Activated CD8-positive, alpha-beta memory T cell treated with anti-CD3 and anti-CD28 coated beads for 48 hours (primary cell): ENCODE measurements at places on chromosomes 5 and 9.
A peak's percentile ranks its signal among the peaks of the same experiment; 100 is the strongest.

DNA sequence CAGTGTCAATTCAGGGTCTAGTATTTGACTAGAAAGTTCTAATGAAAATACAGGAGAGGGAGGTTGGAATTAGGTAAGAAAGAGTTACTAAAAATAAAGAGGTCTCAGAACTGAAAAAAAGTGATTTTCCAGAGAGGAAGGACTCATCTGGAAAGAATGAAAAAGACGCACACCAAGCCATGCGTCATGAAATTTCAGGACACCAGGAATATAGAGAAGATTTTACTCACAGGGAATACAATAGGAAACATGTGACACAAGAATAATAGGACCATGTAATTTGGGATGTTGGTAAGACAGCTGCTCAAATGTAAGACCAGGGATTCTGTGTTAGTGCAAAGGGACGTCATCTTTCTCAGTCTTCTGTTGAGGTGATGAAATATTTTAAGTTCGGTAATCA is 224.7 kb downstream of the GDNF start:
- DNase-seq = no peak

DNA sequence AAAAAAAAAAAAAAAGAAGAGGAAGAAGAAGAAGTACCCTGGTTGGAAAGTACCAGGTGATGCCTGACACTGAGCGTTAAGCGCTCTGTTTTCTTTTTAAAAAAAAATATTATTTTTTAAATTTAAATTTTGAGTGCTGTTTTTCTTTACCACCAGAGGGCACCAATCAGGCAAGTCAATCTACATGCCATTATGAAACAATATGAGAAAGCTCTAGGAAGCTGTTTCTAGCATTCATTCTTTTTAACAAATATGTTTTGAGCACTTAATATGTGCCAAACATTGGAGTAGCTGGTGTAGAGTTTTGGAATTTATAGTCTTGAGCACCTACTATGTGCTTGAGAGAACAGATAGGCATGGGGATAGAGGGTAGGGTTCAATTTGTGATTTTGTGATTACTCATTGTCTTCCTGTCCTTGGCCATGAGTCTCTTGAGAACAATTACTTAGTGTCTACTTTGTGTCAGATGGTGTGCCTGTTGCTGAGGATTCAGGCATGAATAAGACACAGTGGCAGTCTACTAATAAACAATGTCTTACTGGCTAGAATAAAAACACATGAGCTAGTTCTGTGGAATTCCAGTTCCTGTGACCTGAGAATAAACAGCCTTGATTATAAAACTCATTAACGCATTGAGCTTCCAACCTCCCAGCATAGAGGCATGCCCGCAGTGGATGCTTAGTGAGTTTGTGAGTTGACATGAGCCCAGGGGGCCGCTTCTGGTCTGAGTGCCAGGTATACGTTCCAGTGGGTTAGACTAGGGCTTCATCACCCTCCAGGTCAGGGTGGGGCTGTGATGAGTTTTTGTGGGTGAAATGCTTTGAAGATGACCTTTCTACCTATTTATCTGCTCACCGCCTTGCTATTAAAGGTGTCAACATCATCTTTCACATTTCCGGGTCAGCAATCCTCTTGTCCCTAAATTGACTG is 3.0 kb upstream of the UBE2R2 start:
- no peak for DNase-seq

DNA sequence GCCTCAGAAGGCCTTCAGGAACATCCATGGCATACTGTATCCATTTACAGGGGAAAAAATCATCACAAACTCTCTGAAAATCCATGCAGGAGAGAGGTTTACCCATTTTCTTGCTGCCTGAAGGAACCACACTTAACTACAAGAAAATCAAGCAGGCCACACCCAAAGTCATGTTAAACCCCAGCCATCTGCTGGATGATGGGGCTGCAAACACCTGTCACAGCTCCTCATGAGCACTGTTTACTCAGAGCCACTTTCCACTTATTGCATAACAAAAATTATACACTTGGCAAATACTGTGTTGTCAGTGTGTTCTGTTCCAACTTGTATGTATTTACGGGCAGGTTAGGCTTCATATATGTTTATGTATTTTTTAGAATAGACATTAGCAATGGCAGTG is 35.8 kb downstream of the PPIC start:
- DNase-seq = no peak

GRCh38 chr9:87725900-87726709 is at the start of gene CTSL:
CTSL (plus strand) TSS chr9:87726119; CDS start chr9:87727604, 1,485 bp downstream.
- DNase-seq = no peak

DNA sequence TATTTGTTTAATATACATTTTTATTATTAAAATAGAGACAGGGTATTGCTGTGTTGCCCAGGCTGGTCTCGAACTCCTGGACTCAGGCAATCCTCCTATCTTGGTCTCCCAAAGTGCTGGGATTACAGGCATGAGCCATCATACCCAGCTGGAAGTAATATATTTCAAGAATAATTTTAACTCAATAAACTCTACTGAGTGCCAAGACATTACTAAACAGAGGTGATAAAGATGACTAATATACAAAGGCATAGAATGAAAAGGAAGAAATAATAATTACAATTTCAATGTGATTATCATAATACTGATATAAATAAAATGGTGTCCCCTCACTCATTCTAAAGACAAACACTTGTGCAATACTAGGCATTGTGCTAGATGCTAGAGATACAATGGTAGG is 13.9 kb downstream of the GOLPH3 start:
- DNase-seq = no peak

DNA sequence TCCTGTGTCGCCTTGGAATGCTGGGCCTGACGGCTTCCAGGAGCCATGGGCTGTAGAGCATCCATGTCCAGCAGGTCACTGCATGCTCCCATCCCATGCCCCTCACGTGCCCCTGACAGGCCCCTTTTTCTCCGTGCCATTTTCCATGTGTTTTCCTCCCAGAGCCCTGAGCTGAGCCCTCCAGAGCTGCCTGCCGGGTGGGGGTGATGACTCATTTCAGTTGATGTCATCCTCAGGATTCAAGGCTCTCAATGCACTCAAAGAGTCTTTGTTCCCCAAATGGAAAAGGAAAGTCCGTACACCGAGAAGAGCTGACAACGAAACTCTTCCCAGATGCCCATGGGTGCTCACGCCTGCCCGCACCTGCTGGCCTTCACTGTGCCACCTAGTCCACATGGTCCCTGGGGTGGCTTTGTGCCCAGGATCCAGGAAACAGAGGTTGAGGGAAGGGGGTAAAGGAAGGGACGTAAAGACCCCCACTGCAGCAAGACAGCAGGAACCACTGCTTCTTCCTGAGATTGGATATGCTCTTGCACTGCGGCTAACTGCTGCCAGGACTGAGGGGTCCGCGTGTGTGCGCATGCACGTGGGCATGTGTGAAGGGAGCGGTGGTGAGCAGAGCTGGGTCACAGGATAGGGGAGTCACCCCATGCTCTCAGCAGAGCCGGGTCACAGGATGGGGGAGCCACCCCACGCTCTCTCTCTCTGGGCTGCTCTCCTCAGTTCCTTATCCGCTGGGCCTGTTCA is 27.6 kb downstream of the COL15A1 start:
- no peak for DNase-seq

DNA sequence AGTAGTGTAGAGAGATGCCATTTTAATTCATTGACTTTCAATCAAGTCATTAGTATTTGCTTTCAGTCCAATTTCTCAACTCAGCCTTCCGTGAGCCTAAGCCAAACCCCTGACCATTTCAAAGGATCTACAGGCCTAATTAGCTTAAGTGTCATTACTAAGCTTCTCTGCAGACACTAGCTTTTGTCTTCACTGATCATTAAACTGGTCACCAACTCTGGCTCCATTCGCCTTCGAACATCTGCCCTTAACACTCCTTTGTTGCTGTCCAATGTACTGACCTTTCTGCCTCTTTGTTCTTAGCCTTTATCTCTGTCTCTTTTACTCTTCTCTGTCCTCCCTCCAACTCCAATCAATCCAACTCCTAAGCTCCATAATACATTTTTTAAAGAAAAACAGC is 299.3 kb downstream of the DIRAS2 start:
- no peak for DNase-seq

GRCh38 chr5:52725065-52725746 is 62.5 kb upstream of the ITGA1 start:
- no peak for DNase-seq

- DNase-seq = no peak
Observed at GRCh38 chr5:177601577-177602457, 1.9 kb downstream of the B4GALT7 start.

GRCh38 chr9:130263601-130264413 is 1.8 kb upstream of the HMCN2 start:
- no peak for DNase-seq

- DNase-seq = no peak
Observed at GRCh38 chr9:36597412-36598178, 24.9 kb downstream of the MELK start.

DNA sequence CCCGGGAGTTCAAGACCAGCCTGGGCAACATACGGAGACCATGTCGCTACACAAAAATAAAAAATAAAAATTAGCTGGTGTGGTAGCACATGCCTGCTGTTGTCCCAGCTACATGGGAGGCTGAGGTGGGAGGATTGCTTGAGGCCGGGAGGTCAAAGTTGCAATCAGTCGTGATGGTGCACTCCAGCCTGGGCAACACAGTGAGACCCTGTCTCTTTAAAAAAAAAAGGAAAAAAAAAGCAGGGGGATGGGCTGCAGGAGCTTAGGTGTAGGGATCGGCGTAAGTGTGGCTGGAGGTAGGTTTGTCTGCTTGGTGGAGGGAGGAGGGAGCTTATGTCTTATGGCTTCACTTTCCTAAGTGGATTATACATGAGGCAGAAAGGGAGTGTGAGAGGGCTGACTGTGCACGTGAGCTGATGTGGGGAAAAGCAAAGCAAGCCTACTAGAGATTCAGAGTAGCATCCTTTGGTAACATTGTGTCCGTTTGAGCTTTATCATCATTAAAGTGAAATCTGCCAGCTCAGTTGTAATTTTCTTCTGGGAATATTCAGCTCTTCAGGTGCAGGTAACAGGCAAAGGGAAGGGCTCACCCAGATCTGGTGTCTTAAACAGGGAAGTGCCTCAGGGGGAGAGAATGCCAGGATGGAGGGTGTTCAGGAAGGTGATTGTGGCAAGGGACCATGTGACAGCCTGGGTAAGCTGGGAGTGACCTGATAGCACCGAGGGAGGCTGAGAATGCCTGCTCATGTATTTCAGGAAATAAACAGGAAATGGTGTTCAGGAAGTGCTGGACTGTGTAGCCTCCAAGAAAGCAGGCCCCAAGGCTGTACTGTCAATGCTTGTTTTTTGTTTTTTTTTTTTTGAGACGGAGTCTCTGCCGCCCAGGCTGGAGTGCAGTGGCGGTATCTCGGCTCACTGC is 17.6 kb upstream of the SETX start:
- no peak for DNase-seq

GRCh38 chr5:109619606-109620005 is 70.1 kb upstream of the MAN2A1 start:
- DNase-seq = no peak

GRCh38 chr9:125579030-125579932 is 127.7 kb downstream of the MAPKAP1 start:
- no peak for DNase-seq

- DNase-seq = no peak
Observed at GRCh38 chr9:90987566-90987965, 185.9 kb downstream of the SYK start.

GRCh38 chr9:21455320-21455719 is 15.1 kb downstream of the IFNA1 start:
- no peak for DNase-seq

- DNase-seq = no peak
Observed at GRCh38 chr5:38045446-38045845, 205.6 kb upstream of the GDNF start.

DNA sequence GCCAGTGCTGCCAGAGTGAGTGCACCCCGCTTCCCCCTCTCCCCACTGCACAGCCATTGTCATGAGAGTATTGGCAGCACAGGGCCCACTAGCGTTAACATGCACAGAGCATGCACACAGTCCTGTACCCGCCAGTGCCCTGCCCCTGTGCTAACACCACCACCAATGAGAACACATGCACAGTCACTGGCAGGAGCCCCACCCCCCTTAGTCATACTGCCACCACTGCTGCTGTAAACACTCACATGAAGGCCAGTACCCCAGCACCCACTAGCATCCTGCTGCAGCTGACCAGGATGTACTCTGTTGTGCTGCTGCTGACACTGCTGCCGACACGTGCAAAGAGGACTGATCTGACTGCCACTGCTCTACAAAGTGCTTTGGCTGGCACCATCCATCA is 19.5 kb upstream of the RANBP6 start:
- DNase-seq = no peak

GRCh38 chr5:161155451-161155850 is 303.4 kb upstream of the ATP10B start:
- DNase-seq = no peak

GRCh38 chr9:91101611-91102168 is 260.0 kb downstream of the AUH start:
- DNase-seq = peak; percentile 33

DNA sequence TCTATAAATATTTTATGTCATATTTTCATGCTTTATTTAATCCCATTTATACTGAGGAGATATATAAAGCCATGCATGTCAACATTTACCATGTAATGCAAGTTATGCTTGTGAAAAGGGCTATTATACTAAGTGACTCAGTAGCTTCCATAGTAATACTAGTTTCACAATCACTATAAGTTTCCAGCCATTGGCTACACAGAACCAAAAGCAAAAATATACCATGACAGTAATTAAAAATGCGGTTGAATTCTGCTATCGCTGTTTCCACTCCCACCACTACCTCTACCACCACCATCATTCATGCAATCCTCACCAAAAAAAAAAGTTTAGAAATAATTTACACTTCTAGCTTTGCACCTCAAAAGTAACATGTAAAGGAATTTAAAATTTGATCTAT is 60.2 kb downstream of the MLLT3 start:
- no peak for DNase-seq

DNA sequence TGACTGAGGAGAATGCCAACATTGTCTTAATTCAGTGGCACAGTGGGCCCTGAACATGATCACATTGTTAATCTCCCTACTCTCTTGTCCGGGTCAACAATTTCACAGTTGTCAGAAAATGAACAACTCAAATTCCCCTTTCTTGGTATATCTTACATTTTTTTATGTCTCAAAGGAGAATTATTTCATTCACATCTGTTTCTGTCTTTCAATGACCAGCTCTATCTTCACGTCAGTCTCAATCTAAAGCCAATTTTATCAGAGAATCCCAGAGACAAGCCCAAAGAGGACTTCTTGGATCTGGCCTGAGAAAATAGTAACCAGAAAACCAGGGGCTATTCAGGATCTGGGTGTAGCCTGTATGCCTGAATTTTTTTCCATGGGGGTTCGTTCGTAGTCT is 477.5 kb downstream of the PDE4D start:
- DNase-seq = no peak

DNA sequence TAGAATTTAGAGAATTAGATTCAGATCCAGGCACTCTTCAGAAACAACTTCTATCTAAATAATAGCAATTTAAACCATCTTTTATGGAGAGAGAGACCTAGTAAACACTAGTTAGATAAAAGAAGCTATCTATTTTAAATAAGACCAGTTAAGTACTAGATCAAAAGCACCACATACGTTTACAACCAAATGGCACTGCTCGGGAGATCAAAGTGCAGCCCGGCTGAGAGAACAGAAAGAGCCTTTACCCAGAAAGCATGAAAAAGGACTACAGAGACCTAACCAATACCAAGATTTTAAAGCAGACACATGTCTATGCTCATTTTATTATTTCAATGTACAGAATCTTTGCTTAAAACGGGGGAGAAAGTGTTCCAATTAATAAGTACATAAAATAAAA is 30.8 kb downstream of the LIX1 start:
- no peak for DNase-seq

- no peak for DNase-seq
Observed at GRCh38 chr9:97863314-97863713, 10.3 kb downstream of the FOXE1 start.

GRCh38 chr5:43616535-43616934 is 13.6 kb downstream of the NNT start:
- no peak for DNase-seq

- no peak for DNase-seq
Observed at GRCh38 chr5:52994266-52994665, 5.1 kb downstream of the ITGA2 start.
